ENCODE measurements at places on chromosomes 6 and 20.

- DNase-seq = no peak
Observed at GRCh38 chr6:3915076-3915791, 66.1 kb downstream of the FAM50B start.

GRCh38 chr6:143598466-143599080 lies 79.2 kb upstream of the PHACTR2 start:
- no peak for DNase-seq

DNA sequence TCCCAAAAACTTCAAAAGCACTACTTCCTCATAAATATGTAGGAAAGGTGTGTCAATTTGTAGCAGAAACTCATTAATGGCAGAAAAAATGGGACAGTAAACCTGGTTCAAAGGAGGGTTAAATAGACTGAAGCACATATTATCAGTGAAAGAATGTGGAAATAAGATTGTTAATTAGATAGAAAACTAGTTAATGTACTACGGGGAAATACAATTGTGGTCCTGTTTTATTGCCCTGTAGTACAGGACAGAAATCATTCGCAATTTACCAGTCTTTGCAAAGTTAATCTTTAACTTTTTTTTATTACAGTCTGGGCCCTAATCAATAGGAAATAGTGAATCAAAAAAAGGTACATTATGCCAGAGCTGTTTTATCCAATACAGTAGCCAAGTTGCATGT lies 82.0 kb upstream of the PAK5 start:
- DNase-seq = no peak

DNA sequence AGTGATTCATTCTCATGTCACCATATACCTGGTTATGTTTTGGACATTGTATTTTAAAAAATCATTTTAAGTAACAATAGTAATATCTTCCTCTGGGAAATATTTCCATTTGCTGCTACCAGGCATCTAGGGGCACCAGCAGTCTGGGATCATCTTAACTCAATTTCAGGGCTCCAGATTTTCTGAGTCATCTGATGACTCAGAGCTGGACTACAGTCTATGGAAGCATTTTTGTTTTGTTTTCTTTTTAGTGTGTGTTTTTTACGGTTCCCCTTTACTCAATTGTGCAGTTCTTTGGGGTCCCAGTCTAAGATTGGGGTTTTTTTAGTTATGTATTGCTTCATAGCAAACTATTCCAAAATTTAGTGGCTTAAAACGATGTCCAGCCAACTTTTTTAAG lies 5.7 kb upstream of the FKBP5 start:
- no peak for DNase-seq

GRCh38 chr6:90414352-90414751 lies 117.7 kb upstream of the BACH2 start:
- DNase-seq = no peak

- no peak for DNase-seq
Observed at GRCh38 chr6:47964969-47965368, 146.0 kb downstream of the PTCHD4 start.

All from NCI-H1105 (cell line).